RPMI7951 (cell line): ENCODE measurements at places on chromosomes 5 and 9. TPM values are rescaled to one million over a fixed set of nuclear protein-coding genes. Genes with fewer than 3 reads are reported as not detected.

Gene GABRA6
- not detected in 2 replicates for total RNA-seq

Gene JAKMIP2
- total RNA-seq: under 0.01 TPM in 1 of 2 replicates, not detected in the other

Gene SH3GL2
- total RNA-seq: not detected in 2 replicates

Gene NMUR2
- not detected in 2 replicates for total RNA-seq

Gene MEIKIN
- total RNA-seq: not detected in 2 replicates

Gene FGFR4
- total RNA-seq: 1.9 and 2.0 TPM in 2 replicates

Gene AK8
- total RNA-seq: not detected in 2 replicates

Gene CFAP90
- total RNA-seq: not detected in 2 replicates

Gene SERF1A
- total RNA-seq: 11.5 and 15.6 TPM in 2 replicates

Gene C1QTNF3
- 0.20 and 0.24 TPM in 2 replicates for total RNA-seq

Gene POLR3G
- total RNA-seq: 21.4 and 22.6 TPM in 2 replicates

Gene SLC9A3
- 0.84 and 0.88 TPM in 2 replicates for total RNA-seq

Gene C9orf43
- 0.12 and 0.49 TPM in 2 replicates for total RNA-seq

Gene UNC5A
- 0.10 TPM in 1 of 2 replicates, not detected in the other for total RNA-seq

Gene NTRK2
- total RNA-seq: under 0.01 and 0.20 TPM in 2 replicates

Gene SV2C
- total RNA-seq: under 0.01 TPM in 1 of 2 replicates, not detected in the other

Gene IDNK
- total RNA-seq: 1.6 and 2.5 TPM in 2 replicates

Gene REEP2
- total RNA-seq: 5.5 and 10.3 TPM in 2 replicates

Gene SEMA4D
- total RNA-seq: 0.12 and 0.29 TPM in 2 replicates

Gene RANBP17
- 3.6 and 9.5 TPM in 2 replicates for total RNA-seq

Gene ARHGEF39
- 7.6 and 14.2 TPM in 2 replicates for total RNA-seq

Gene SPATA31D4
- not detected in 2 replicates for total RNA-seq
